Activated CD4-positive, alpha-beta T cell treated with anti-CD3 and anti-CD28 coated beads, Interleukin-2, amount 10 ng/mL, durations not matched to agents 7 days and 5 days (primary cell): ENCODE measurements at places on chromosomes 11 and 22. TPM values are rescaled to one million over a fixed set of nuclear protein-coding genes. Genes with fewer than 3 reads are reported as not detected.

GRCh38 chr11:68498903-68499883, 38.6 kb downstream of the PPP6R3 start:
- H3K27ac ChIP-seq, result no peak overlapping the region
- no peaks in the 10 kb centered on the region for H3K36me3 ChIP-seq
- H3K27me3 ChIP-seq, result no peaks in the 10 kb centered on the region
- no peak for DNase-seq
- no peak overlapping the region for H3K4me3 ChIP-seq
- H3K4me1 ChIP-seq, result peaks cover 48% of the 10 kb centered on the region

- no peak overlapping the region for H3K27ac ChIP-seq
- H3K4me3 ChIP-seq, result no peak overlapping the region
- peaks cover 2% of the 10 kb centered on the region for H3K27me3 ChIP-seq
- no peaks in the 10 kb centered on the region for H3K36me3 ChIP-seq
- peaks cover 5% of the 10 kb centered on the region for H3K4me1 ChIP-seq
These were observed 583 bp upstream of the PKP3 start for GRCh38 chr11:393219-394033.

DNA sequence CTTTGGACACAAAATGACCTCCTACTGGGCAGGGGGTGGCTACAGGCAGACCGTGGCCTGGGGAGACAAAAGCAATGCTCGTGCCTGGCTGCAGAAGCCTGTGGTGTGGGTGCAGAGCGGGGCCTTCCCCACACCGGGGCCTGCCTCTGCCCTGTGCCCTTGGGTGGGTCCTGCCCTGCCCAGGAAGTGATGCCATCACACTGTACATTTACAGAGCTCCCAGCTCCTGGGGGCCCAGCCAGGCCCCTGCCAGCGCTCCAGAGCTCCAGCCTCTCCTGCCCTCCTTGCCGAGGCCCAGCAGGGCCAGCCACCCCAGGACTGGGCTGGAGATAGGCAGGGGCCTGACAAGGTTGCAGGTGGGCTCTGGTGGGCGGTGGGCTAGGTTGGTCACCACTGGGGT, 40.1 kb downstream of the MUC5B start:
- H3K4me1 ChIP-seq, result peaks cover 18% of the 10 kb centered on the region
- peak overlapping the region; percentile 96 for H3K27ac ChIP-seq
- H3K27me3 ChIP-seq, result no peaks in the 10 kb centered on the region
- no peak for DNase-seq
- peak overlapping the region; percentile 74 for H3K4me3 ChIP-seq
- H3K36me3 ChIP-seq, result peaks cover 4% of the 10 kb centered on the region

- H3K36me3 ChIP-seq, result no peaks in the 10 kb centered on the region
- H3K4me1 ChIP-seq, result peaks cover 12% of the 10 kb centered on the region
- no peak for DNase-seq
- H3K4me3 ChIP-seq, result no peak overlapping the region
- H3K27me3 ChIP-seq, result peaks cover 10% of the 10 kb centered on the region
These were observed 1.9 kb downstream of the RHOD start for GRCh38 chr11:67058506-67058905.

DNA sequence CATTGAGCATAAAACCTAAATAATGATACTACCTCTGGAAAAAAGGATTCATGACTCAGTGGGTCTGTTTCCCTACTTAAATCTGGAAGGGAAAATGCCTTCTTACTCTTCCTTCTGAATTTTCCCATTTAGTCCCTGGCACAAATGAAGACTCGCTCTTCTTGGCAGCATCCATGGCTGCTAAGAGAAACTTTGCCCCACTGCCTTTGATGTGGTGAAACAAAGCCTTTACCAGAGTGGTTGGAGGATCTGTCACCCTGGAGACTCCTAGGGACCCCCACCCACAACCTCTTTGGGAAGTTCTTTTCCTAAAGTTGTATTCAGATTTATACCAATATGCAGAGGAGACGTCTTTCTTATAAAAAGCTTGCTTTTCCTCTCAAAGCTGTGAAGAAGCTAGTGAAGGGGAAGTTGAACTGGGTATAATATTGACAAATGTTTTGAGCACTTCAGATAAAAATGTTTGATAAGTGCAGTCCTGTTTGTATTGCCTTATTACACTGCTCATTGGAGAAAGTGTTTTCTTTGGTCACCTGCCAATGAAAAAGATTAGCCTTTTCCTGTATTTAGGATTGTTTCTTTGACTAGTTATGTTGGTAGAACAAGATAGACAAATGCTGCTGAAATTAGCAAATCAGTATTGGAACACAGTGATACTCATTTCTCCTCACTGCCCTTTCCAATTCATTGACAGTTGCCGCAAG, 77.3 kb downstream of the ARFGAP2 start:
- H3K27me3 ChIP-seq, result no peaks in the 10 kb centered on the region
- no peak overlapping the region for H3K27ac ChIP-seq
- H3K36me3 ChIP-seq, result no peaks in the 10 kb centered on the region
- H3K4me1 ChIP-seq, result peaks cover 6% of the 10 kb centered on the region
- no peak for DNase-seq
- no peak overlapping the region for H3K4me3 ChIP-seq

DNA sequence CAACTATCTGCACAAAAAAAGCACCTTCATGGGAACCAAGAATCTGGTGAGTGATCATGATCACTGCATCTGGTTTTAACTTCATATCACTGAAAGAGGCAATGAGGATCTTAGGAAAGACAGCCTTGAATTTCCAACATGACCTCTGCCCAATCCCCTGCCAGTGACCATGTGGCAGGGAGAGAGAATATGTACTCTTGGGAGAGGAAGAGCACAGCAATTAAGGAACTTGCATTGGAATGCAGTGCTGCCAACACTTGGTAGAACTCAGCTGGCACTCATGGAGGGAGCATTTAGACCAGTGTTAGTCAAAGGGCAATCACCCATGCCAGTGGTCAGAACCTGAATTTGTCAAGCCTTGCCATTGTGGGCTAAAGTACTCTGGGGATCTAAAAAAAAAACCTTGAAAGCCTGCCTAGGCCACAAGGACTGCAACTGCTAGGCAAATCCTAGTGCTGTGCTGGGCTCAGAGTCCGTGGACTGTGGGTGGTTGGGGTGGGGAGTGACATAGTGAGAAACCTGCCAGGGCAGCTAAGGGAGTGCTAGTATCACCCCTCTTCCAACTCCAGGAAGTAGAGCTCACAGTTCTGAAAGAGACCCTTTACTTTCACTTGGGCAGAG, 23.1 kb downstream of the JRKL start:
- no peaks in the 10 kb centered on the region for H3K36me3 ChIP-seq
- no peak overlapping the region for H3K27ac ChIP-seq
- H3K4me1 ChIP-seq, result no peaks in the 10 kb centered on the region
- no peak for DNase-seq

DNA sequence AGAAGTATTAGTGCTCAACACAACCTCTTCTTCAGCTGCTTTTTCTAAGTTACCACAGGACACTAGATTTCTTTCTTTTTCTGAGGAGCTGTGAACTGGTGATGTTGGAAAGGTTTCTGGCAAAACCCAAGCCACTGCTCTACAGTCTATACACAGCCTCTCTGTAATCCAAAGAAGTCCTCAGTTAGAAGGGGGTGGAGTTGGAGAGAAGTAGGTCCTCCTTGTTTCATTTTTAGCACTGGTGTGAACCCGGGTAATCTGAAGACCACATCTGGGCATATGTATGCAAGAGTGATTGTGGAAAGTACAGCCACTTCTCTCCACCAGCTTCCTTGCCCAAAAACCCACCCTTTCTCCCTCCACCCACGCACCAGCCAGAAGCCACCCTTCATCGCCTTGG, 1168.1 kb downstream of the LRRC4C start:
- H3K4me1 ChIP-seq, result peaks cover 7% of the 10 kb centered on the region
- no peak overlapping the region for H3K27ac ChIP-seq
- no peak for DNase-seq
- H3K36me3 ChIP-seq, result no peaks in the 10 kb centered on the region
- H3K4me3 ChIP-seq, result no peak overlapping the region

- no peak overlapping the region for H3K27ac ChIP-seq
- H3K36me3 ChIP-seq, result no peaks in the 10 kb centered on the region
- no peak overlapping the region for H3K4me3 ChIP-seq
- H3K4me1 ChIP-seq, result no peaks in the 10 kb centered on the region
- peaks cover 37% of the 10 kb centered on the region for H3K27me3 ChIP-seq
- no peak for DNase-seq
These were observed 25.8 kb upstream of the CLPB start for GRCh38 chr11:72460091-72460647.

DNA sequence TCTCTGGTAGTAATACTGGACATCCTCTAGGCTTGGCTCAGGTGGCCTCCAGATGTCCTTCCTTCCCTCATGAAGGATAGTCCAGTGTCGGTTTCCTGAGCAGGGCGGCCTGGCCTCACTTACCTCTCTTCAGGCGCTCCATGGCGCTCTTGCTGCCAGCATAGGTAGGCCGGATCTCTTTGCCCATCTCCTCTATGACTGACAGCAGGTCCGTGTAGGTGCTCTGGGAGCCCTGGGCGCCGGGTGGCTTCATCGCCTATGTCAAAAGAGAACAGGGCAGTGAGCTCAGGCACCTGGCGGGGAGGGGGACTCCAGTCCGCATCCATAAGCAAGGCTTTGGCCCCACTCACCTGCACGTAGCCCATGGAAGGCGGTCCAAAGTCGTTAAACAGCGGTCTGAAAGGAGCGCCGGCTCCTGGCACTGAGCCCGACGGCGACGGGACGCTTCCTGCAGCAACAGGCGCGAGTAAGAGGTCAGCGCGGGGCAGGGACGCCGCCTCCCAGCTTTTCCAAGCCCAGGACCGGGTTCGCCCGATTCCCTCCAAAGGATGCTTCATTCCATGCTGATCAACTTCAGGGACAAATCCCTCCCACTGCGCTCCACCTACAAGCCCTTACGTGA, 609 bp downstream of the CDK2AP2 start:
- H3K27ac ChIP-seq, result peak overlapping the region; percentile 92
- peaks cover 9% of the 10 kb centered on the region for H3K27me3 ChIP-seq
- H3K36me3 ChIP-seq, result peaks cover 18% of the 10 kb centered on the region
- H3K4me1 ChIP-seq, result peaks cover 47% of the 10 kb centered on the region

DNA sequence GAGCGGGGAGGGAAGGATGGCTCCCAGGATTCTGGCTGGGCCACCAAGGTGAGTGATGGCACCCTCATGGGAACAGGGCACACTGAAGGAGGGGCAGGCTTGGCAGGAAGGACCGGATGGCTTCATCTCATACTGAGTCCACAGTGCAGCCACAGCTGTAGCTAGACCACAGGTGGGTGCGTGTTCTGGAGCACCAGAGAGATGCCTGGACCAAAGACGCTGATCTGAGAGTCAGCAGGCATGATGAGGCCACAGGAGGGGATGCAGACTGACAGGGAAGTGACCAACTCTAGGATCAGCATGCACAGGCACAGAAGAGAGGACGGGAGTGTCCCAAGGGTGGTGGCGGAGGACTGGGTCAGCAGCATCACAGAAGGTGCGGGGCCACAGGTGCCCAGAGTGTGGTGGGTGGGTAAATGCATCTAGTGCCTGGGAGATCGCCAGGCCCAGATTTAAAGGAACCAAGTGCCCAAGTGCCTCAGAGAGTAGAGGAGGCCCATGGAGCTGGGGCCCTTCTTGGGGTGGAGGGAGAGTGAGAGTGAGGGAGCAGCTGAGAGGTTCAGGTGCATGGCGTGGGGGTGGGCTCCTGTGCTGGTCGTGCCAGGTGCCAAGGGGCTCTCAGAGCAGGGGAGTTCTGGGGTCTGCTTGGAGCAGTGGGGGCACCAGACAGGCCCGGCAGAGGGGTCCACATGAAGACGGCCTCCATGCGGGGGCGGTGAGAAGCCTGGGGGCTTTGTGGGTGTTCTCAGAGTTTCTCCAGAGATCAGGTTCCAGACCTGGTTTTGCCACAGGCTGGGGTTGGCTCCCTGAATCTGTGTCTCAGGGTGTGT, 113.7 kb downstream of the CEP164 start:
- H3K4me1 ChIP-seq, result no peaks in the 10 kb centered on the region
- DNase-seq, result no peak
- H3K27me3 ChIP-seq, result peaks cover 11% of the 10 kb centered on the region
- H3K27ac ChIP-seq, result no peak overlapping the region
- no peak overlapping the region for H3K4me3 ChIP-seq

DNA sequence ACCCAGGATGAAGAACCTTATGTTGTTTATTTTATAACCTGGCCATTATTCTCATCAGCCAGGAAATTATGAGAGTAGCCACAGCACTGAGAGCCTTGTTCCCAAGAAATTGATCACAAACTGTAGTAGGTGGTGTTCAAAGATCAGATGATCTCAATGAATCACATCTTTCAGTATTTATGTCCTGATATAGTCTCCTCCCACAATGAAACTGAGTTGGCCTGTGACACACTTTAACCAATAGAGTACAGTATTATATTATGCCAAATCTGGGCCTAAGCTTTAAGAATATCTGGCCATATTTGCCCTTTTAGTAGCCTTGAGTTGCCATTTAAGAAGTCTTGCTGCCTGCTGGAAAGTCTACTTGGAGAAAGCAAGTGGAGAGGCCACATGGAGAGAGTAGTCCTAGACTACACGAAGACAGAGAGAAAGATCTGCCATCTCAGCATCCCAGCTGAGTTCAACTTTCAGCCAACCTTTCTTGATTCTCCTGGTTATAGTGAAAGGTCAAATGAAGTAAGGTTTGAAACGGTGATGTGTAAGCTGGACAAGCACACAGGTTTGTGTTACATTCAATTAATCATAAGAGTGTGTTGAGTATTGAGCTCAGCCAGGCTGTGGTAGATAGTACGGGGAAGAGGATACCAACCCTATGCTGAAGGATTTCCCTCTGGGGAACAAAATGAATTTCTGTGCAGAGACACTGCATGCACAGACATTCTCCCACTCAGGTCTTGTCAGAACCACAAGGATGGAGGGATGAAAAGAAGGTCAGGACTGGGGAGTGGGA, 561.8 kb downstream of the SOX6 start:
- no peaks in the 10 kb centered on the region for H3K36me3 ChIP-seq
- DNase-seq, result no peak
- H3K4me3 ChIP-seq, result no peak overlapping the region
- H3K27me3 ChIP-seq, result peaks cover 2% of the 10 kb centered on the region

- peaks cover 13% of the 10 kb centered on the region for H3K36me3 ChIP-seq
- H3K4me1 ChIP-seq, result peaks cover 31% of the 10 kb centered on the region
- DNase-seq, result no peak
- H3K27me3 ChIP-seq, result no peaks in the 10 kb centered on the region
- no peak overlapping the region for H3K27ac ChIP-seq
These were observed 191.5 kb downstream of the MAML2 start for GRCh38 chr11:96151501-96151900.

- DNase-seq, result no peak
- H3K36me3 ChIP-seq, result no peaks in the 10 kb centered on the region
- H3K4me3 ChIP-seq, result no peak overlapping the region
- peaks cover 33% of the 10 kb centered on the region for H3K27me3 ChIP-seq
- no peak overlapping the region for H3K27ac ChIP-seq
These were observed 5.8 kb downstream of the GRIK4 start for GRCh38 chr11:120517390-120517761.

The ATP5MG gene
- total RNA-seq, result 195 TPM

The BMAL1 gene
- total RNA-seq, result 32.0 TPM

The LTBP3 gene
- 92.5 TPM for total RNA-seq

The OR51I1 gene
- total RNA-seq, result not detected

The DBX1 gene
- total RNA-seq, result not detected

The ELF5 gene
- total RNA-seq, result not detected

The GRM5 gene
- total RNA-seq, result not detected

The SCN4B gene
- 0.10 TPM for total RNA-seq

The MMP8 gene
- total RNA-seq, result not detected

The MRGPRD gene
- not detected for total RNA-seq

The SOX10 gene
- total RNA-seq, result not detected
